ENCODE measurements at places on chromosomes 1 and 21.
A peak's percentile ranks its signal among the peaks of the same experiment; 100 is the strongest.

DNA sequence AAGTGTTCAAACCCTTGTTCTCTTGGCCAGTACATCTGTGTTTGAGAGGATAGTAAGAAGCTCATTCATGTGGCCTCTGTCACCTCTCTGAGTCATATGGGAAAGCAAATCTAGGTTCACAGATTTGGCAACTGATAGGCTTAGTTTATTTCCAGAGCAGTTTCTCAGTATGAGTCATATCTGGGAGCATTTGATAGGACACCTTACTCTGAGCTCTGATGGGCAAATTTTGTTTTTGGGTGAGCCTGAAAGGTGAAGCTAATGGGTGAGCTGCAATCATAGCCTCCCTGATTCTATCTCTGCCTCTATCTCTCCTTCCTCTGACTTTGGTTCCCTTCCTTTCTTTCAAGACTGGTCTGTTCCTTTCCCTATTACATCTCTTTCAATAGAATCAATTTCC lies 134.4 kb downstream of the S1PR1 start:
- DNase-seq = peak; percentile 50

GRCh38 chr1:41432481-41433280 lies 51.8 kb downstream of the EDN2 start:
- DNase-seq = peak; percentile 69

DNA sequence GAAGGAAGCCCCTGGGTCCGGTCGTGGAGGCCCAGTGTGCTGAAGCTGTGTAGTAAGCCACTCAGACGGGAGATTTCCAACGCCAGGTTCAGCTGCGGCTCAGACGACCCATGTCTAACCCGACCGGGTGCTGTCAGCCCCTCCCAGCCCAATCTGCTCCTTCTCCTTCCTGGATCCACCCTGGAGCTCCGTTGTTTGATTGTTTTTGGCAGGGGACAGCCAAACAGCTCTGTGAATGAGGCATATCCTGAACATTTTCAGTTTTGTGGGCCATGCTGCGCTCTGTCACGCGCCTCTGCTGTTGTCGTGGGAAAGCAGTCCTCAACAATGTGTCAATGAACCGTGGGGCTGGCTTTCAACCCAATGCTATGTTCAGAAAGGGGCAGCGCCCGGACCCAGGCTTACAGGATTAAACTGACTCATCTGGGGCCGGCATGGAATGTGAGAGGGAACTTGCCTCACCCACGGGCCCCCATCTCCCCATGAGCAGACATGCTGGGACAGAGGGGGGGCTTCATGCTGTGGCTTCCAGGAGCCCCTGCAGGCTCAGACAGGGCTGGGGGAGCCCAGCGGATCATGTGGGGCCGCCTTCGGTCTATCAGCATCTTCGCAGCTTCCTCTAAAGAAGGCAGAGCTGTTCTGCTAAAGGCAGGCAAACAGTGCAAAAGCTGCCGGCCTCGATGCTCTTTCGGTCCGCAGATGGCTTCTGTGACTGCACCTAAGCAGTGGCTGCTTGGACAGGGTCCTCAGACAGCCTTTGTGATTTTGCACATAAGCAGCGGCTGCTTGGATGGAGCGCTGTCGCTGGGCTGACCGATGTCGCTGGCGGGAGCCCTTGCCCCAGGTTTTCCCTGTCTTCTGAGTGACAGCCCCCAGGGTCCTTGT lies 101.7 kb downstream of the RIPK4 start:
- no peak for DNase-seq

- no peak for DNase-seq
These were observed 11.5 kb downstream of the KCNA2 start for GRCh38 chr1:110594456-110595352.

- DNase-seq = no peak
These were observed 16.4 kb upstream of the TNFRSF8 start for GRCh38 chr1:12046749-12047119.

DNA sequence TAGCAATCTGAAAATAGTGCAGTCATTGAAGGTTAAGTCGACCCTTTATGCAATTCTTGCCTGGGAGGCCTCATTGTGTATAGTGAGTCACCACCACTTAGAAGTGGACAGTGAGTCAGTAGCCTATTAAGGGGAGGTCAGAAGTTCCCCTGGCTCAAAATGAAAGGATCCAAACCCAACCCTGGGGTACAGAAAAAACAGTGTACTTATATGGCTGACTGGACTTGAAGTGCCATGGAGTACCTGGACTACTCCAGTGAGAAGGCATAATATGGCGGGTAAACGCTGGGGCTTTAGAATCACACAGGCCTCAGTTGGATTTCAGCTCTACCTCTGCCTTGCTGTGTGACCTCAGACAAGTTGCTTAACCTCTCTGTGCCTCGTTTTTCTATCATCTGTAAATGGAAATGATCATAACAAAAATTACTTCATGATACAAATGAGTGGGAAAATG lies 2.2 kb upstream of the BCL9 start:
- DNase-seq = peak; percentile 29

DNA sequence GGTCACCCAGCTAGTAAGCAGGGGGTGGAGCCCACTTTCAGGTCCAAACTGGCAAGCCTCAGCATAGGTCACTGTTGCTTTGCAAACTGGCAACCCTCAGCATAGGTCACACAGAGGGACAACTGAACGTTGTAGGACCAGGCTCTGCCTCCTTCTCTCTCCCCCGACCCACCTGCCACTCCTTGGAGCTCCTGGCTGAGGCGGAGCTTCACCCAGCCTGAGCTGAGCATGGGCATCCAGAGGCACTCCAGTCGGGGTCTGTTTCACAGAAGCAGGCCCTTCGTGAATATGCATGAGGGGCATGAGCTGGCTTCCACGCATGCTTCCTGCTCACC lies 24.2 kb downstream of the CAPZB start:
- no peak for DNase-seq

GRCh38 chr1:180982422-180982821 lies 40.2 kb downstream of the STX6 start:
- no peak for DNase-seq

GRCh38 chr1:87432685-87433084 lies 104.0 kb downstream of the LMO4 start:
- no peak for DNase-seq

GRCh38 chr1:228392111-228392936 lies 14.3 kb downstream of the TRIM11 start:
- no peak for DNase-seq

- no peak for DNase-seq
These were observed 5.9 kb upstream of the SPRR4 start for GRCh38 chr1:152964536-152964935.

GRCh38 chr1:112618721-112619517 lies at the start of gene ST7L:
Gene ST7L, minus strand, starts transcription at chr1:112619141. Its CDS starts 28 bp downstream, at chr1:112619113.
- DNase-seq = peak; percentile 61

GRCh38 chr1:11024874-11025203 lies 12.4 kb downstream of the TARDBP start:
- no peak for DNase-seq

DNA sequence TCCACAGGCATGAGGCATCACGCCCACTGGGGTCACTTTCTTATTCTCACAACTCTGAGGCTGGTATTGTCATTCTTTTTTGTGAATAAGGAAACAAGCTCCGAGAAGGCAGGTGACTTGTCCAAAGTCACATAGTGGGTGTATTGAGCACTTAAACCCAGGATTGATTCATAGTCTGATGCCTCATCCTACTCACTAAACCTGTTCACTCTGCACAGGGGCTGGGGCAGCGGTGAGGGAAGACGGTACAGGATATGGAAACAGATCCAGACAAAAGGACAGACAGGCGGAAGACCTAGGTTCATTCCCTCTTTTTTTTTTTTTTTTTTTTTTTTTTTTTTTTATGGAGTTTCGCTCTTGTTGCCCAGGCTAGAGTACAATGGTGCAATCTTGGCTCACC lies 56.6 kb downstream of the NKAIN1 start:
- DNase-seq = no peak

DNA sequence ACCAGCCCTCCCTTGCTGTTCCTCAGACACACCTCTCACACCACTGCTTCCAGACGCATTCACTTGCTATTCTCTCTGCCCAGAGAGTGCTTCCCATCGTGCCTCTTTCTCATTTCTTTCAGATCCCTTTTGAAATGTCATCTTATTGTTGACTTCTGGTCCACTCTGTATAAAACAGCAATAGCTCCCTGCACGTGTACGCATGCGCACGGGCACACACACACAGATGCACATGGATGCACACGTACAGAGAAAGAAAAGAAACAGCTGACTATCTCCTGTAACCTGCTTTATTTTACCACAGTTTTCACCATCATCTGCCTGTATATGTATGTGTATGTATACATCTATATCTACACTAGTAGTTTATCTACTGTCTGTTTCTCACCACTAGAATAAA lies 285.9 kb upstream of the NR5A2 start:
- DNase-seq = no peak

DNA sequence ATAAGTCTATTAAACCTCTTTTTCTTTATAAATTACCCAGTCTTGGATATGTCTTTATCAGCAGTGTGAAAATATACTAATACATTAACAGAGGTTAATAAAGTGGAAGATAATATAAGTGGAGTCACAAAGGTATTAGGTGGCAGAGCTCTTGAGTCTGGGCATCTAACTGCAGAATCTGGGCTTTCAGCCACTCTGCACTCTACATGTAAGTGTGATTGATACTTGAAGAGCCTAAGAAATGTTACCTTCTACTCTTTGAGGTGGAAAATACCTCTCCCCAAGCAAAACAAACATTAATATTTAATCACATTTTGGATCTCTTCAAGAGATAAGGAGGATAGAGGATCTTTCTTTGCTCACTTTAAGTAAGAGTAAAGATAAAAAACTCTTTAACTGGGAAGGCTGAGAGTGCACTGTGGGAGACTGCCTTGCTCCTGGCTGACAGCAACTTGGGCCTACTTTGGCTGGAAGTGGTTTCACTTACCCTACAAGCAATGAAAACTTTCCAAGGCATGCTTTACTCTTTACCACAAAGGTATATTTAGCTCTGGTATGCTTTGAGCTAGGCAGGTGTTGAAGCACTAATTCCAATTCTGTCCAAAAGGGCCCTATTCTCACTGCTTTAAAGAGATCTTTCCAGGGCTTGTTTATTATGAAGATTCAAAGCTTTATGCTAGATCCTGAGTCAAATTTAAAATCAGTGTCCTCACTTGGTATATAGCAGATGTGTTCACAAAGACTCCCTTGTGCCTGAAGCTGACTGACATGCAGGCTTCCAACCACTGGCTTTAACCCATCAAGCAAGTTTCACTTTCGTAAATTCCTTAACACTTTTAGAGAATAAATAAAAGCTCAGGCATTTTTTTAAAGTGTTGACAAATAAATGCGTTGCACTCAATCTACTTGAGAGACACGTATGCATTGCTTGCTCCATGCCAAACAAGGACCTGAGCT lies 245.3 kb upstream of the ZP4 start:
- DNase-seq = no peak

GRCh38 chr1:226682871-226683814 lies 55.9 kb downstream of the ITPKB start:
- no peak for DNase-seq

- no peak for DNase-seq
These were observed 456 bp upstream of the SMYD2 start for GRCh38 chr1:214280386-214281020.

DNA sequence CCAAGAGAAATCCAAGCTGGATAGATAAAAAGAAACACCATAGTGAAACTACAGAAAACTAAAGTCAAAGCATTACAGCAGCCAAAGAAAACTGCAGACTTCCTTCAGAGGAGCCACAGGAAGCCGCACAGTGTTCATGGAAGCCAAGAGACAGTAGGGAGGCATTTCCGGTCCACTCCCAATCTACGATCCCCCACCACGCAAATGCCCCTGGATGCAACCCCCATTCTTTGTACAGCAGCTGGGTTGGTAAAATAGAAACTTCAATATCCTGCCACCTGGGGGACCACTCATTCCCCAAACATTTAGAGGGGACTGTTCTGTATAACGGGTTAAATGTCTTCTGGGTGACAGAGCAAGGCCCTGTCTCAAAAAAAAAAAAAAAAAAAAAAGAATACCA lies 43.9 kb upstream of the TSPEAR start:
- DNase-seq = no peak

- DNase-seq = no peak
These were observed 63.9 kb upstream of the GOLT1A start for GRCh38 chr1:204277563-204278219.

GRCh38 chr1:229129301-229130027 lies 141.4 kb upstream of the RAB4A start:
- no peak for DNase-seq

DNA sequence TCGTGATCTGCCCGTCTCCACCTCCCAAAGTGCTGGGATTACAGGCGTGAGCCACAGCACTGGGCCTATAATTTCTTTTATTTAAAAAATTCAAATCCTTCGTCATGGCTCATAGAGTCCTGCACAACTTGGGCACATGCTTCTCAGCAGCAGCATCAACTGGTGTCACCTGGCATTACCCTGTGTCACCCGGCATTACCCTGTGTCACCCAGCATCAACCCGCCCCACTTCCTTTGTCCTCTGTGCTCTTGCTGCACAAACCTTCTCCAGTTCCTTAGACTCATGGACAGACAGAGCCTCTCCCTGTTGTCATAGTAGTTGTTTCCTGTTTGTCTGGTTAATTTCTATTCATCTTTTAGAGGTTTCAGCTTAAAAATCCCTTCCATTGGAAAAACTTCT lies 121.2 kb upstream of the SERBP1 start:
- DNase-seq = no peak

DNA sequence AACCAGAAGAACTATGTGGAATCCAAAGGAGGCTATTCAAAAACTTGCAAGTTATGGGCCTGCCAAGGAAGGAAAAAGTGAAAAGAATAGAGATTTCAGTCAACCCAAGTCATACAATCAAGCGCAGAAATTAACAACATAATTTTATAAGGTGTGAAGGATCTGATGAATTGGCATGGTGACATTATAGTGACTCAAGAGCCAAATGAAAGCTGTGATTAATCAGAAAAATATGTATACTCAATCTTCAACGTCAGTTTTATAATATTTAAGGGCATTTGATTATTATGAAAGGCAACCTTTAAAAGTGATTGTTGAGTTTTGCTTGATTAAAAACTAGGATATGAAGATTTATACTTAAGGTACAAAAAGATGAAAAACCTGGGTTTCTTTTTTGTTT lies 37.8 kb upstream of the THEM4 start:
- DNase-seq = no peak

GRCh38 chr1:15848929-15849774 lies 1.6 kb downstream of the SPEN start:
- DNase-seq = peak; percentile 69

DNA sequence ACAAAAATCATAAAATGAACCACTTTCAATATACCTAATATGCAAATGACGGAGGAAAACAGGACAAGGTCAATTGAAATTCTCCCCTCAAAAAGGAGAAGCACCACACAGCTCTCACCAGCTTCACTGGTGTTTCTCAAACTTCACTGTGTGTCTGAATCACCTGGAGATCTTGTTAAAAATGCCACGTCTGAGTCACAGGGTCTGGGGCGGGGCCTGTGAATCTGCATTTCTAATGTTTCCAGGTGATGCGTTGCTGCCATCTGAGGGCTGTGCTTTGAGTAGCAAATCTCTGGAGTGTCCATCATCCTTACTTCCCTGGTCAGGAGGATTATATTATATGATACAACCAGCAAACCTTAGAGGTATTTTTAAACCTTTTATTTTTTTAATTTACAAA lies 9.0 kb downstream of the CLDN19 start:
- peak; percentile 35 for DNase-seq

DNA sequence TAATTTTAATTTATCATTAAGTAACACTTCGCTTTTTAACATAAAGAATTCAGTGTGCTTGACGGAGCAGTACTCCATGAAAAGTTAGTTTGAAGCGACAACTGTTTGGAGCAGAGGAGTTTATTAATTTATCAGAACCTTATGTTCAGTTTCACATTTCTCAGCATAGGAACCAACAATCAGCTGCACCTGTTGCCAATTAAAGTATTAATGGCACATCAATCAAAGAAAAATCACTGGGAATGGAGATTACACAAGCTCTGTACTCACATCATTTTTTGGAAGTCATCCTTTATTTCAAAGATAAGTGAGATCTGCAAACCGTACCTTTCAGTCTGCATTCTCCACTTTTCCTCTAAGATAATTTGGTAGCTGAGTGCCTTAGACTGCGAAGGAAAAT lies 344.6 kb downstream of the LMO4 start:
- DNase-seq = no peak
